Renal cortical epithelial cell (primary cell): ENCODE measurements at places on chromosomes 7 and 10.

- no peak for DNase-seq
Measured at GRCh38 chr7:128068785-128069184, 37.5 kb upstream of the LRRC4 start.

DNA sequence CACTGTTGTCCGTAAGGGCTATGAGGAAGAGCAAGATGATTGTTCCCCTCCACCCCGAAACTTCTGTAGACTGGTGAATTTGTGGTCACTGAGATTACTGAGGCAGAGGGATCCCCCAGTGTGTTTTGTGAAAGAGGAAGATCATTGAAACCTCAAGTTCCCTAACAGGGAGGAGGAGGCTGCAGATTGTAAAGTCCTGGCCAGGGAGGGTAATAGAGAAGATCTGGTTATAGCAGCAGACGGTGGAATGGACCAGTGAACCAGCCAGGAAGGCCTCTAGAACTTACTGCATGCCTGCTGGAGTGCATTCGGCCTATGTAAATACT is 31.1 kb downstream of the LMTK2 start:
- DNase-seq = no peak

DNA sequence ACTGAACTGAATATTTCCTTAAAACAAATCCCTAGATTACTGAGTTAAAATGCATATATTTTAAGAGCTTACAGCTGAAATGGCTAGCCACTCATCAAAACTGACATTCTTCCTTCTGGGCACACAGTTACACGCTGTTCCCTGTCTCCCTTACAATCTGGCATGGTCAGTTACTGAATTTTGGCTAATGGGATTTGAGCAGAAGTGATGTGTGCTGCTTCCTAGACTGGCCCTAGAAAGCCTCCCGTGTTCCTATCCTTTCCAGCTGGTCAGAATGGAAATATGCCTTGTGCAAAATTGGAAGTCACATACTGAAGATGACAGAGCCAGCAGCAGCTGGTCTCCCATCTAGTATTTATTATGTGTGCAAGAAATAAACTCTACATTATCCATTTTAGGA is 128.7 kb upstream of the NAMPT start:
- no peak for DNase-seq

- DNase-seq = no peak
Measured at GRCh38 chr10:127687548-127687947, 49.4 kb upstream of the FOXI2 start.

- DNase-seq = peak; percentile 43
Measured at GRCh38 chr7:23462846-23463245, 7.4 kb downstream of the IGF2BP3 start.

- DNase-seq = peak; percentile 19
Measured at GRCh38 chr7:94907026-94907810, at the start of gene PPP1R9A. TSS of gene PPP1R9A (plus strand) at chr7:94907594. CDS start at chr7:94910114, 2,520 bp downstream.
